ENCODE measurements at places on chromosomes 2 and 18.

DNA sequence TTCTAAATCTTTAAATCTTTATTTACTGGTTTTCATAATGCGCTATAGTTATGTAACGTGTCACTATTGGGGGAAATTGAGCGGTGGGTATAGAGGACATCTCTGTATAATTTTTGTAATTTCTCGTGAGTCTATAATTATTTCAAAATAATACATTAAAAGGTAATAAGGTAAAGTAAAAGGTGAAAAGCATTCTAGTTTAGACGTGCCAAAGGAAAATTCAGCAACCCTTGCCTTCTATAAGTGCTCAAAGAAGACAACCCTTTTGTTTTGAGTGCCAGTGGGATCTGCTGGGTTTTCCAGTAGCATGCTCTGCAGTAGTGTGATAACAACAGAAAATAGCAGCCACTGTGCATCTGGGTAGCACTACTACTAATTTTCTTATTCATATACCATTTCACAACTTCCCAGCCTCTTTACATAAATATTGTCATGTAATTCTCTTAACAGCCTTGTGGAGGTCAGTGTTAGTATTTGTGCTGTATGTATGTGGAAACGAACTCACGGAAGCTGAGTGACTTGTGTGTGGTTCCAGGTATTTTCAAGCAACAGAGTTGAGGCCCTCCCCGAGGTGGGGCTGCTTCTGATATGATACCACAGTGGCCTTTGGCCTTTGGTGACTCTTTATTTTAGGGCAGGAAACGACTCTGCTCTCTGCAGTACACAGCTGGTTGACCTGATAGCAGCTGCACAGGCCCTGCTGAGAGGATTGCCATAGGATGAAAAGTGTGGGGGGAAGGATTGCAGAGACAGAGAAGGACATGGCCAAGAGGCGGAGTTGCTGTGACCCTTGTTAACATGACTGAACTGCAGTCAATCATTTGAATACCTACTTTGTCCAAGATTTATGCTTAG is 104.5 kb downstream of the TDRD15 start:
- DNase-seq: peak; percentile 50

DNA sequence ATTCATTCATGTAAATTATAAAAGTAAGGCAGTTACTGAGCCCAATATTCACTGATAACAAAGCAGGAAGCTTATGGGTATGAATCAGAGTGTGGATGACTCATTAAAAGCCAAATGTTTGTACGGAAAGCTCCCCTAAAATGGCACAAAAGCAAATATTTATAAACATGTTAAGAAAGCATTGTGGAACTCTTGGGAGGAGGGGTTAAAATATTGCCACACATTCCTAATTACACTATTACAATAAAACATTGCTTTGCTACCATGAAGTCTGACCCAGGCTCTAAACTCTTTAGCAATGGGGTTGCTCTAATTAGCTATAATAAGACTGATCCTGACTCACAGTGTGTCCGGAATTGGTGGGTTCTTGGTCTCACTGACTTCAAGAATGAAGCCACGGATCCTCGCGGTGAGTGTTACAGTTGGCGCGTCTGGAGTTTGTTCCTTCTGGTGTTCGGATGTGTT is 110.9 kb downstream of the NAB1 start:
- no peak for DNase-seq

DNA sequence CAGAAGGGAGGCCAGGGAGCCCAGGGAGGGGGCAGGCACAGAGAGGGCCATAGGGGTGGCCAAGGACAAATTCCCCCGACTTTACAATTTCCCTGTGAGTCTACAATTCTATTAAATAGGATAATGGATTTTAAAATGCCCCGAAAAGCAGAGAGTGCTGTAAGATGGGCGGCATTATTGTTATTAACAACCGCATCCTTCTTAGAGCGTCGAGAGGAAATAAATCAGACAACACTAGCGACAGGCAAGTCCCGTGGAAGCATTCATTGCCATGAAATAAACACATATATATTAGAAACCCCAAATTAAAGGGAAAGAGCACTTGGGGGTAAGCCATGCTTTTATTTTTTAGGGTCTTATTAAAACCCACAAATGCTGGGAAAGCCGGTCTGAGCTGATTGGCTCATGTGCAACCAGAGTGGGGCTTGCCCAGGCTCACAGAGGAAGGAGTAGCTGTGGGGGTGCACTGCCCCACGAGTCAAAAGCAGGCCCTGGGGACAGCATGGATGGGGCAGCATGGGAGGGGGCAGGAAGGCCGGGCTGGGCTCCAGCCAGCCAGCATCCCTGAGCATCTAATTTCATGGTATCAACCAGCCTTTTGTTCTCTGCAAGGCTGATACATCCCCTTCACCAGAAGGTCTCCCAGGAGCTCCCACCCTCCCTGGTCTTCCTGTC is 187.1 kb downstream of the CELF4 start:
- no peak for DNase-seq

DNA sequence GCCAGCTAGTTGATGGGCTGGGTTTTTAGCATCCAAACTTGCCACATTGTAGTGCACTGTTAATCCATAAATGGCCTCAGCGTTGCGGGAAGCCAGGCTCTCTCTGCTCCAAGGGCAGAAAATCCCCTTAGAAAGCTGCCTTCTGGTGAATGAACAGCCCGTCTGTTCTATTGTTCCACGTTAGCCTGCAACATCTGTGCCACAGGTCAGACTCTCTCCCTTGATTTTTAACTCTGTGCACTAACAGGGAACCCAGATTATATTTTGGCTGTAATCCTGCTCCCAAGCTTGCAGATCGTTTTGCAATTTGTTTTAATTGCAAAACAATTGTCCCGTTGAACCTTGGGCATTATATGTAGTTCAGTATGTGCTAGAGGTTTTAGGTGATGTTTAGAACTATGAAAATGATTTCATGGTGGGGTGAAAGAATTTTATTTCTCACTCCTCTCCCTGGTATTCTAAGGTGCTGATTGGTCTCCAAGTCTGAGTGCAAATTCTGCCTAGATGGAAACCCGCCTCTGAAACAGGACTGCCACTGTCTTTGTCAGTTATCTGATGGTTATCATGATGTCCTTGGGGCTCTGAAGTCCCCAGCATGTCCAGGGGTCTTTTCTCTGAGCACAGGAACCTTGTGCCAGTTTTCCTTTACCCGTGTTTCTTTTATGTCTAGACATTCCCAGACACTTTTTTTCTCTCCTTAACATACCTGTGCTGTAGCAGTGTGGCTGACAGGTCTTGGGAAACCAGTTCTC is 106.6 kb downstream of the MAP4K4 start:
- no peak for DNase-seq

- no peak for DNase-seq
Observed at GRCh38 chr18:21769206-21769605, 28.6 kb downstream of the MIB1 start.

GRCh38 chr2:184598316-184599053 is at the start of gene ZNF804A:
TSS of gene ZNF804A (plus strand) at chr2:184598529. CDS start at chr2:184598960, 431 bp downstream.
- peak; percentile 27 for DNase-seq

DNA sequence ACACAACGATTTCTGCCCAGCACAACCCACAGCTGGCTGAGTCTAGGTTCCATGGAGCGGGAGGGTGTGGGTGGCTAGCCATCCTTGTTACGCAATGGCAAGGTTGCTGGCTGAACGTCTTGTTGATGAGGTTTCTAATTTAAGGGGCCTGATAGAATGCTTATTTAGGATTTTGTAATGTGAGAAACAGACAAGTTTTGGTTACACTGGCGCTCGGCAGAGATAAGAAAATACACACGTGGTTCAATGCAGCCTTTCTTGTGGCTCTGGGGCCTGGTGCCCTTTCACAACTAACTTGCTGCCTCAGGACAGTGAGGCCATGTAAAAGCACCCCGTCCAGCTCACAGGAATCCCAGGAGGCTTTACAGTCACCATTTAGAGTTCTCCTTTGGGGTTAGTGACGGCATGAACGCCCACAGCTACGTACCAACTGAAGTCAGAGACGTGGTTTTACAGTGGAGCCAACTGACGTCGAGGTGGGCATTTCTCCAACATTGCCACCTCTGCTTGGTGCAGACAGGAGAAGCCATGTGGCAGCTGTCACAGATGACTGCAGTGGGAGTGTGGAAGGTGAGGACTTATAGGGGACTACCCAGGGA is 29.7 kb upstream of the PIEZO2 start:
- no peak for DNase-seq

- peak; percentile 37 for DNase-seq
Observed at GRCh38 chr2:130251873-130252620, 53.8 kb upstream of the TUBA3E start.

- no peak for DNase-seq
Observed at GRCh38 chr18:26419746-26420145, 128.6 kb downstream of the KCTD1 start.

- DNase-seq: no peak
Observed at GRCh38 chr2:237456200-237456843, 30.7 kb upstream of the MLPH start.

DNA sequence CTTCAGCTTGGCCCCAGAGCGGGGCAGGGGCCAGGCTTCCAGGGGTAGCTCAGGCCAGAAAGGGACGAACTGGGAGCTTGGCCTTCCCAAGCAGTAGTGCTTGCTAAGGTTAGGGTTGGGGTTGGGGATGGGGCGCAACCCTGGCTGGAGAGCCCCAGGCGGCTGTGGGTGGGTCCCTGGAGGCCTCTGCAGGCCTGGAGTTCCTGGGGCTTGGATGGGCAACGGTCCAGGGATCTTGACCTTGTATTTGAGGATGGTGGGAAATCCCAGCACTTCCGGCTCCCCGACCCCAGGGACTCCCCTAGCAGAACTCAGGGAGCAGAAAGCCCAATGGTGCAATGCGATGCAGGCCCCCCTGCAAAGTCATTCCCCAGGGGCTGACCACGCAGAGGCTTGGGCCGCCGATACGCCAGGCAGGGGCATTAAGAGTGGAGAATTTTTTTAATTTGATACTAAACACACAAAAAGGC is 12.6 kb upstream of the MLPH start:
- DNase-seq: no peak

GRCh38 chr18:60145776-60146175 is 226.8 kb downstream of the MC4R start:
- DNase-seq: no peak

- DNase-seq: no peak
Observed at GRCh38 chr2:10573709-10574108, 116.1 kb downstream of the NOL10 start.

- DNase-seq: no peak
Observed at GRCh38 chr2:127326289-127326945, 32.5 kb upstream of the ERCC3 start.

DNA sequence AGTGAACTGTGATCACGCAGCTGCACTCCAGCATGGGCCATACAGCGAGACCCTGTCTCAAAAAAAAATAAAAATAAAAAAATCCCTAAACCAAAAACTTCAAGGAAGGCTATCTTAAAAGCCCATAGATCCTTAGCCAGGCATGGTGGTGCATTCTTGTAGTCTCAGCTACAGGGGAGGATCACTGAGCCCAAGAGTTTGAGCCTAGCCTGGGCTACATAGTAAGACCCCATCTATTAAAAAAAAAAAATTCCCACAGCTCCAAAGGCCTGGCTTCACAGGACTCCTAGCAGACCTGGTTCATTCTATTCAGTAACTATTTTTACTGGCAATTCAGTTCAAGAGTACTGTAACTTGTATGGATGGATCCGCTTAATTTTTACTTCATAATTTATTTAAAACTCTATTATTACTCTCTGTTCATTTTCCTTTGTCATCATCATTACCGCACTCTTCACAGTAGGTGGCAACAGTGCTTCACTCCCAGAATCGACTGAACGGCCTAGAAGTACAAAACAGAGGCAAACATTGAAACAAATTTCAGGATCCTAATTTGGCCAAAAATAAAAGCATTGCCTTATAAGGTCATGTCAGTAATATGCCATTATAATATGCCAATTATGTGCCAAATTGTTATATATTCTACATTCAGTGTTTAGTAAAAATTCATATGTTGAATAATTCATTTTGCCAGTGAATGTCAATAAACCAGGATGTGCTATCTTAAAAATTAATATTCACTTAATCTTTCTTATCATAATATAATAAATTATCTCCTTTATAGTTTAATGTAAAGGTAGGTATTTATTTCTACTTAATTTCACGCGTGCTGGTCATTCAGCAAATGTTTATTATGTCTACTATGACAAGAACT is 14.3 kb upstream of the STAM2 start:
- DNase-seq: peak; percentile 46

GRCh38 chr2:8049851-8050571 is 631.8 kb upstream of the ID2 start:
- DNase-seq: no peak

- no peak for DNase-seq
Observed at GRCh38 chr2:19861813-19862212, 40.0 kb downstream of the TTC32 start.

DNA sequence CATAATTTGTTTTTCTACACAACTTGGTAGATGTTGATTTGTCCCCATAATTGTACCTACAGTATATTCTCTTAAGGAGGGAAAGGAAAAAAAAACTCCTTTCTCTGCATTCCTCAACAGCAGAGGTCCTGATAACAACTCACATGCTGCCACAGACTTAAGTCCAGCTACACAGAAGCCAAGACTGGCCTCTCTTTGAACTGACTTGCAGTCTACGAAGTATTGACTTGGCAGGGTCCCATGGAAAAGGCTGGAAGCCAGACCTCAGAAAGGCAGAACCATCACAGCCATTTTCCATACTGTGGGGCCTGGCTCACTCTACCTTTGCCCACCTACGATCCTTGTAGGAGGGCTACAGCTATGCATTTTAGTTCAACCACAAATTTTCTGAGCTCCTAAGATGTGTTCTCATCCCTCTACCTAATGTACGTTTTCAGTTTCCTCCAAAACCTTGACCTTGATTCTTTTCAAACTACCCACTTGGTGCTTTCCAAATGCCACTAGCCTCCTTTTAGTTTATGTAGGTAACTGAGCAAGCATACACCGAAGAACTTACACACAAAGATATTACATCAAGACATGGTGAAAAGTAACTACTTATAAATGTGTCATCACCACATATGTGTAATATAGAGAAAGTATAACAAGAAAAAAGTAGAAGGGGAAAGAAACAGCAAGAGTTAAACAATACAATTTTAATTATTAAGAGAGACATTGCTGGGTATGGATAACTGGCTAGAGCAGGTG is 12.2 kb downstream of the LONRF2 start:
- DNase-seq: no peak

GRCh38 chr2:39234754-39235153 is 9.0 kb downstream of the CDKL4 start:
- DNase-seq: no peak

DNA sequence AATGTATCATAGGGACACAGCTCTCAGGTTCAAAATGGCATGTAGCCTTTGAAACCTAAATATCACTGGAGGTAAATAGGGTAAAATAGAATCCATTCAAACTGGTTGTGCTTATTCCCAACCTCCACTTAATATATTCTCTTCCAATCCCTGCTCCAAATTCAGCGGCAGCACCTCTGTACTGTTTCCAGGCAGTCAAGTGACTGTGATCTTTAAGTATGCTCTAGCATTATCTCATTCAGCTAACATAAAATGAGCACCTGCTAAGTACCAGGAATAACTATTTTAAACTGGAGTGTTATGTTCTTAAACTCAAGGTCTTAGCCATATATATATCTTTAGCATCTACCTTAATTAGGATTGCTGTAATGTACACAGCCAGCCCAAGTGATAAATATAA is 269.2 kb upstream of the SESTD1 start:
- DNase-seq: no peak

GRCh38 chr18:41858761-41859555 is 96.1 kb upstream of the PIK3C3 start:
- no peak for DNase-seq

GRCh38 chr2:137175246-137175645 is 409.9 kb downstream of the THSD7B start:
- DNase-seq: no peak

GRCh38 chr18:78781601-78781960 is 198.0 kb upstream of the SALL3 start:
- DNase-seq: no peak
